Tibial nerve (tissue), 4 donors: ENCODE measurements at places on chromosomes 1 and 21. TPM values are rescaled to one million over a fixed set of nuclear protein-coding genes. Genes with fewer than 3 reads are reported as not detected.

DNAJC28 gene
- 3.6 TPM for total RNA-seq

CD247 gene
- 1.5 TPM for total RNA-seq

MMP23B gene
- 2.7 TPM for total RNA-seq

RGL1 gene
- 81.8 TPM for total RNA-seq

RNU1-2 gene
- total RNA-seq = under 0.01 TPM
